MCF 10A (cell line): ENCODE measurements at places on chromosomes 5 and 9. TPM values are rescaled to one million over a fixed set of nuclear protein-coding genes. Genes with fewer than 3 reads are reported as not detected.

- H3K27me3 ChIP-seq = no peaks in the 10 kb centered on the region
- no peak overlapping the region for H3K27ac ChIP-seq
- H3K4me1 ChIP-seq = peaks cover 5% of the 10 kb centered on the region
- DNase-seq = no peak
- no peak overlapping the region for H3K4me3 ChIP-seq
These were observed 76.2 kb downstream of the ARHGAP26 start for GRCh38 chr5:142846406-142846805.

Gene HSD17B4
- total RNA-seq = 163 and 169 TPM in 2 replicates

Gene CCIN
- not detected in 2 replicates for total RNA-seq

Gene CAMK2A
- not detected in 2 replicates for total RNA-seq

GRCh38 chr9:115134941-115135340 lies 17.0 kb upstream of the TNC start:
- no peak overlapping the region for H3K4me3 ChIP-seq
- H3K27ac ChIP-seq = no peak overlapping the region
- no peaks in the 10 kb centered on the region for H3K4me1 ChIP-seq
- DNase-seq = no peak

- H3K36me3 ChIP-seq = peaks cover 8% of the 10 kb centered on the region
- H3K27me3 ChIP-seq = no peaks in the 10 kb centered on the region
- H3K4me3 ChIP-seq = no peak overlapping the region
These were observed 15.1 kb downstream of the PLK2 start for GRCh38 chr5:58444805-58445204.

Gene OR1B1
- not detected in 2 replicates for total RNA-seq

Gene FOXD4
- 2.1 and 2.4 TPM in 2 replicates for total RNA-seq

GRCh38 chr5:151448038-151448985 lies 909 bp downstream of the SLC36A1 start:
- peaks cover 19% of the 10 kb centered on the region for H3K4me1 ChIP-seq
- peak overlapping the region; percentile 66 for H3K27ac ChIP-seq
- peak; percentile 57 for DNase-seq
- H3K36me3 ChIP-seq = peaks cover 6% of the 10 kb centered on the region
- peak overlapping the region; percentile 77 for H3K4me3 ChIP-seq

DNA sequence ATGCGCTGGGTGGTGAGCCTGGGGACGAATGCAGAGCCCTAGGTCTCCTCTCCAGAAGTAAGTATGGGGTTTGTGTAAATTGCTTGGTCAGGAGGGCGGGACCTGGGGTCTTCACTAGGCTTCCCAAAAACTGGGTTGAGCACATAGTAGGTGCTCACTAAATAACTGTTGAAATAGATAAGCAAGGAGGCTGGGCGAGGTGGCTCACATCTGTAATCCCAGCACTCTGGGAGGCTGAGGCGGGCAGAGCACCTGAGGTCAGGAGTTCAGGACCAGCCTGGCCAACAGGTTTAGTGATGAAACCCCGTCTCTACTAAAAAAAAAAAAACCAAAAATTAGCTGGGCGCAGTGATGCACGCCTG lies 163.9 kb upstream of the IER5L start:
- H3K4me3 ChIP-seq = no peak overlapping the region
- no peak for DNase-seq
- peaks cover 19% of the 10 kb centered on the region for H3K36me3 ChIP-seq
- H3K27ac ChIP-seq = no peak overlapping the region

- DNase-seq = no peak
- H3K27ac ChIP-seq = no peak overlapping the region
- no peak overlapping the region for H3K4me3 ChIP-seq
- no peaks in the 10 kb centered on the region for H3K4me1 ChIP-seq
- no peaks in the 10 kb centered on the region for H3K27me3 ChIP-seq
These were observed 66.7 kb downstream of the TARS1 start for GRCh38 chr5:33507426-33507825.

Gene ADRB2
- total RNA-seq = 6.9 and 9.5 TPM in 2 replicates

DNA sequence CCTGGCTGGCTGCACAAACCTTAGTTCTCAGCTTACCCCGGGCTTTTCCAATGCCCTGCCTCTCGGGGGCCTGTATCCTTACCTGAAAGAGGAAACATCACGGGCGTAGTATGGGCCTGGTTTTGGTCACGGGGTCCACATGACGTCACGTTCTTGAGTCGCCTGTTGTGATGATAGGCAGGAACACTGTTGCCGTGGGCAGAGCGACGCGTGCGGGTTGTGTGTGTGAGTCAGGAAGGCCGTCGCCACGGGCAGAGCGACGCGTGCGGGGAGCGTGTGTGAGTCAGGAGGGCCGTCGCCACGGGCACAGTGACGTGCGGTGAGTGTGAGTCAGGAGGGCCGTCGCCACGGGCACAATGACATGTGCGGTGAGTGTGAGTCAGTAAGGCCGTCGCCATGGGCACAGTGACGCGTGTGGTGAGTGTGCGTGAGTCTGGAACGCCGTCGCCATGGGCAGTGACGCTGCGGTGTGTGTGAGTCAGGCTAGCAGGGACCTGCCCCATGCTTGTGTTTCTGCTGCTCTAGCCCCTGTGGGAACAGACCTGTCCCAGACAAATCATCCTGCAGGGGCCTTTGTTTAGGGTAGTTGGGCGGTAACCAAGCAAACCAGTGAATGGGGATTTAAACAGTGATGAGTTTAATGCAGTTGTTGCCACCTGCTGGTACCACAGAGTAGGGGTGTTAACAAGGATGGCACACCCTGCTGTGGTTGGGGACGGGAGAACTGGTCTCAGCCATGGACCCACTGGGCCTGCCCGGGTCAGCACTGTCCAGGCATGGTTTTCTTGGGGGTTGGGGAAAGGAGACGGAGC lies 19.8 kb downstream of the TRIP13 start:
- H3K27me3 ChIP-seq = no peaks in the 10 kb centered on the region
- H3K27ac ChIP-seq = peak overlapping the region; percentile 99
- peaks cover 47% of the 10 kb centered on the region for H3K36me3 ChIP-seq
